ENCODE measurements at places on chromosomes 1 and 21.

DNA sequence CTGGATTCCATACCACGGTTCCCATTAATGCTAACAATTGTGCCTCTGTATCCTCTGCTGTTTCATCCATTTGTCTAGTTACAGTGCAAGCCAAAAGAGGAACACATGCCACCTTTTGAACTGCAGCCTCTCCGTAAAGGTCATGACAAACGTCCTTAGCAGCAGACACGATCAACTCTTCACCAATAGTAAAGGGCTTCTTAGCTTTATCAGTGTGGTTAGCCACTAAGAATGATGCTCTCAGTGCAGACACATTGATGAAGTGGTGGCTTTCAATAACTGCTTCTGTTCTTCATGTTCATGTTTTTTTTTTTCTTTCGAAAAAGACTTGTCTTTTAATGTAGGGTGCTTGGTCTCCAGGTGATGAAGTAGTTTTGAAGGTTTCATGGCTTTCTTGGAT is 14.3 kb downstream of the XPR1 start:
- DNase-seq: no peak

DNA sequence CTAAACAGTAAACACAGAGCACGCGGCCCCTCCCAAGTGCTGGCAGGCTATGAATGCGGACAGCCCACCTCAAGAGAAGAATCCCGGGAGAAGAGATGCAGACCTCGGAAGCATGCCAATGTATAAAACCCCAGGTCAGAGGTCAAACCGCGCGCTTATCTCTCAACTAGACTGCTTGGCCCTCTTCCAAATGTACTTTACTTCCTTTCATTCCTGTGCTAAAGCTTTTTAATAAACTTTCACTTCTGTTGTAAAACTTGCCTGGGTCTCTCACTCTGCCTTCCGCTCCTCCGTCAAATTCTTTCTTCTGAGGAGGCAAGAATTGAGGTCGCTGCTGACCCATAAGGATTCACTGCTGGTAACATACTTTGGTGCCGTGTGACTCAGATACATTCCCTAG is 216.0 kb downstream of the S1PR1 start:
- DNase-seq: no peak

GRCh38 chr1:3064901-3065300 is 4.1 kb upstream of the PRDM16 start:
- no peak for DNase-seq

- no peak for DNase-seq
These were observed 6.3 kb downstream of the PFDN2 start for GRCh38 chr1:161111527-161111926.

DNA sequence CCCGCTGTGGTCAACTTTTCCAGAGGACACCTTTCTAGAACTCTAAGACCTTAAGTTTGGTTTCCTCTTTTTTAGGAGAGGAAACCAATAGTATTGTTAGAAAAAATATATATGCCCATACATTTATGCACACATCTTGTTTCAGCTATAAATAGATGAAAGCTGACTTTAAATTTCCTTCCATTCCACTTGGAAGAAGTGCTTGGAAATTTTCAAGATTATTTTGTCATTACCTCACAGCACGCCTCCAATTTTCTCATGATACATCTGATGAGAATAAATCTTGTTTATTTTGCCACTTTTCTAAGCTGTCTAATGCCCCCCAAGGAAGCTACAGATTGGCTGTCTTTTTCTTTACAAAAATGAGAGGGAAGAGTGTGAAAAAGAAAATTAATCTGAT is 65.8 kb downstream of the NIBAN1 start:
- DNase-seq: no peak

DNA sequence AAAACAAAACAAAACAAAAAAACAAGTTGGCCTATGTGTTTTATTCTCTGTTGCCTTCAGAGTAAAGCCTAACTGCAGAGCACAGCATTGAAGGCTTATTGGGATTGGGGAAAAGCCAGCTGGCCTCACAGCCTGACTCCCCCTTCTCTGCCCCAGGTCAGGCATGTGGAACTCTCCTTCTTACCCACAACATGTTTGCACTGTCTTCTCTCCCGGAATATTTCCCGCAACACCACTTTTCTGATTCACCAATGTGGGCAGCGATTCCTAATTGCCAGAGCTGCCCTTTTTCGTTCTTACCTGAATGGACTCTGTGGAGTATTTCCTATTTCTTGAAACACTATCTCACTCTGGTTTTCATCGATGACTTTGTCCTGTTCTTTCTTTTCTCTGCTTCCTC is 2.8 kb upstream of the TARBP1 start:
- DNase-seq: no peak

DNA sequence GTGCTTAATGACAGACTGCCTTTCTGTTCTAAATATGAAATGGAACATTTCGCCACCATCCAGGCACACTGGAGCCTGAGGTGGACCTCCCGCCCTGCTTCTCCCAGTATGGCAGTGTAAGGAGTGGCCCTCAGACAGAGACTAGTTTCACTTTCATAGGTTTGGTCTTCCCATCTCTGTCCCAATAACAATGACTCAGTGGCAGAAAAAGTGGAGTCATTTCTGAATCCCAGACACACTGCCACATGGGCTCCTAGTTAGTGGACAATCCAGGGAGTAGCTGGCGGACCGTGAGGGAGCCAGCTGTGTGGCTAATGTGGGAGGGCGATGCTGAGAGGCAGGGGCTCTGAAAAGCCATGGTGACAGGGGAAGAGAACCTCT is 95.6 kb upstream of the TSPAN2 start:
- DNase-seq: no peak

GRCh38 chr1:174884038-174884437 is 115.7 kb upstream of the CACYBP start:
- DNase-seq: no peak

- no peak for DNase-seq
These were observed 1421.1 kb downstream of the PLA2G4A start for GRCh38 chr1:188249811-188250210.

- DNase-seq: peak; percentile 30
These were observed 61.8 kb upstream of the TTLL7 start for GRCh38 chr1:84060781-84061180.

GRCh38 chr1:209840611-209841010 is 12.8 kb downstream of the UTP25 start:
- DNase-seq: no peak

GRCh38 chr1:8318436-8318835 is 522 bp downstream of the SLC45A1 start:
- peak; percentile 78 for DNase-seq

DNA sequence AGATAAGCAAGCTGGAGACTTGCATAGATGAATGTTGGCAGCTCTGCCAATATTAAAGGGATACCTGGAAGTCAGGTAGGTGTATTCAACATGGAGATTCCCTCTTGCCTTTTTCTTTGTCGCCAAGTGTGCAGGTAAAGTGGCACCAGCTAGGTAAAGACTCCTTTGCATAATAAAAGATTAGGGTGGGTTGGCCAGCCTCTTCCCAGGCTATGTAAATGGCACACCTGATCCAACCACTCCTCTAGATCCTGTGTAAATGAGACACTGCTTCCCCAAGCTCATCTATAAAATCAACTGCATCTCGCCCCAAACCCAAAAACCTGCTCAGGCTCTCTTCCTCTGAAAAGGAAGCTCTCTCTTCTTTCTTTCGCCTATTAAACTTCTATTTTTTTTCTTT is 100.8 kb upstream of the DSCAM start:
- no peak for DNase-seq

Measured in NCI-H510A treated with DMSO at 0.1 percent for 48 hours (cell line).